ENCODE measurements at places on chromosomes 12 and 14.

- no peak for DNase-seq
These were observed 417.6 kb downstream of the PDZRN4 start for GRCh38 chr12:41605545-41606305.

DNA sequence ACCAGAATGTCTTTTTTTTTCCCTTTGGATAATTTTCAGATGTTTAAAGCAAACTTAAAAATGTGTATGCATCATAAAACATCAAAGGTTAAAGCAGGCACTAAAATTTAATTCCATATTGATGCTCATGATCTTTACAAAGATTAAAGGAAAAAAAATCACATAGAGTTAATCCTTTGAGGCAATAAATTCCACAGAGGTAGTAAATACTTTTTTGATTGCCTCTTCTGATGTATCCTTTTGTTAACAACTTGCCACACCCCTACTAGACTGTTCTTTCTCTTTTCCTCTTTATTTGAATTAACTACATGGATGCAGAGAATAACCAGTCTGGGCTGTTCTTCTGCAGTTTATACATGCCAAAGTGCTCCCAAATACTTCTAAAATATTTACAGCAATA, 45.2 kb upstream of the KCNJ8 start:
- DNase-seq: no peak

DNA sequence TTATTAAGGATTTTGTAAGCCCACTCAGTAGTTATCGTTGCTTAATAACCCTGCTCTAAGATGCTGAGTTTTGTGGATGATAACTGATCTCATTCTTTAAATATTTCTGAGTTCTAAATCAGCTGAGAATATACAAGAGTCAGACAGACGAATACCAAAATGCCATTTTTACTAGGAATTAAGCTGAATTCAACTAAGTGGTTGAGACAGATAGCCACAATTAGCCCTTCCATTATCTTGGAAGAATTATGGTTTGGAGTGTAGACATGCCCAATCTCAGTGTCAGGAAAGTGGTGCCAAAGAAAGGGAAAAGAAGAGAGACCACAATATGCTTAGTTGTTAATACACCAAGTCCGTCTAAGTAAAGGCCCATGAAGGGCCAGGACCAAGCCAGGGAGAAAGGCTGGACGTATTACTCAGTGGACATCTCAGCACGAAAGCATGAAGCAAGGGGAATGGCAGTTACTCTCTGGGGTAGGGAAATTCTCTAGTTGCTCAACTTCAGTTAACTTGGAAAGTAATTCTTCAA, 58.6 kb downstream of the KCNA5 start:
- no peak for DNase-seq

- no peak for DNase-seq
These were observed 431 bp upstream of the RHOJ start for GRCh38 chr14:63203618-63204406.

- DNase-seq: no peak
These were observed 47.1 kb upstream of the RERG start for GRCh38 chr12:15268309-15268708.

- no peak for DNase-seq
These were observed 19.6 kb downstream of the SLC8B1 start for GRCh38 chr12:113315358-113315757.

DNA sequence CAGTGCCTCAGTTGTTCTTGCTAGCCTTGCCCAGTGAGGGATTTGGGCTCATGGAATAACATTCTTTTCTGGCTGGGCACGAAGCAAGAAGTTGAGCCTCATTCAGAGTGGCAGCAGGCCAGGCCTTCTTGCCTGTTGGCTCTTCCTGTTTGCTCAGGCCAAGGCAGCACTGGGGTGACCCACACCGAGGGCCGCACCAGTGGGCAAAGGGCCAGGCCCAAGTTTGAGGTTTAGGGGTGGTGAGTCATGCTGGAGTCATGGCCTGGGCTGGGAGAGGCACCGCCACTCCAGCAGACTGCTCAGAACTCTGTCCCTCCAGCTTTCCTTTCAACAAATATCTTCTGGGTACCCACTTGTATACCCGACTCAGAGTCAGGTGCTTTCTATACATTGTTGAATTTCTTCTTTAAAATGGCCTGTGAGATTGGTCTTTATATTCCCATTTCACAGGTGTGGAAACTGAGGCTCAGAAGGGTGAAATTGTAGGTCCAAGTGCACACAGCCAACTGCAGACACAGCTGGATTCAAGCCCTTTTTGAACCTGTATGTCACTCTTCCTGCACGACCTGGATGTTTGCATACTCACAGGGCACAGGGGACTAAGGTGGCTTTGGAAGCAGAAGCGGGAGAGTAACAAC, 279.4 kb downstream of the FOXN3 start:
- no peak for DNase-seq

- DNase-seq: no peak
These were observed 37.4 kb upstream of the BATF start for GRCh38 chr14:75484711-75485429.

GRCh38 chr12:128930606-128931005, 77.3 kb downstream of the GLT1D1 start:
- DNase-seq: no peak

GRCh38 chr12:43749016-43749415, 9.6 kb downstream of the PUS7L start:
- DNase-seq: no peak

GRCh38 chr12:105960319-105961083, 178.3 kb downstream of the NUAK1 start:
- DNase-seq: no peak

GRCh38 chr12:71504476-71504875, 64.9 kb downstream of the LGR5 start:
- DNase-seq: no peak

DNA sequence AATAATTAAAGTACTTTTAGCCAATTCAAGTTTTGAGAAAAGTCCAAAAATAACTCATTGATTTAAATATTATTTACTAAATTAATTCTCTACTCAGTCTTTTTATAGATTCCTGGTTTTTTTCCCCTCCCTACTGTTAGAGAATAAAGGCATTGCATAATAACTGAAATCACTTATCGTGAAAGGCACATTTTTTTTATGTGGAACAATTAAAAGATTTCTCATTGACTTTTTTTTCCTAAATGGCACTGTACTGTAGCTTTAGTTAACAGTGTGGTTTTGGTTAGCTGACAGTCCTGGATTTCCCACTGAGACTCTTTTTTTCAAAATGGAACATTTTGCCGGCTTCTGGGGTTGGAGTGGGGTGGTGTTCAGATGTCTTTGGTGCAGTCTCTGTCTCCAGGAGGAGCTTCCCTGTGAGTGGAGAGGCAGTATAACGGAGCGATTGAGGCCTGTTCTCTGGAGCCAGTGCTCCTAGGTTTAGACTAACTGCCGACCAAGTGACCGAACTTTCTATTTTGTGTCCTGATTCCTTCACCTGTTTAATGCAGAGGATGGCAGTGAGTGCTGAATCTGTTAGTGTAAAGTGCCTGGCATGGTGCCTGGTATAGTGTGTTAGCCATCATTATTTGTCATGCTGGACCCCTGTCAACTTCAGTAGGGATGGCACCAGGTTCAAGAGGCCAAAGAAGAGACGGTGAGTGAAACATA, 117.7 kb downstream of the ADCK1 start:
- DNase-seq: no peak

GRCh38 chr12:124769163-124769530, 94.5 kb downstream of the SCARB1 start:
- no peak for DNase-seq

DNA sequence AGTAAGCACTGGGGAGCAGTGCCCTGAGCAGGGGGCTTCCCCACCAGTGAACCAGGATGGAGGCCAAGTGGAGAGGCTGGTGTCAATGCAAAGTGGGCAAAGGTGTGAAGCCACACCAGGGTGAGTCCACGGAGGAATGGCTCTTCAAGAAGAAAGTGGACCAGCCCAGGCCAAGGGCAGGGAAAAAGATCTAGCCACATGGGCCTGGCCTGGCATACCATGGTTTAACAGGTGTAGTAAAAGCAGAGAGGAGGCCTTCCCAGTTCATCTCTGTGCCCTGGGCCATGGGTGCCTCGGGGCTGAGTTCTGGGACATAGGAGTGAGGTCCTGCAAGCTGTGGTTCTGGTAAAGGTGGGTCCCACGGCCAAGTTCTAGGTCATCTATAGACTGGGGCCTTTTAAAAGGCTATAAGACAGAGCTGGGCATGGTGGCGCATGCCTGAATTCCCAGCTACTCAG, 153.4 kb downstream of the DPF3 start:
- DNase-seq: no peak
